ENCODE measurements at places on chromosomes 4 and X.

DNA sequence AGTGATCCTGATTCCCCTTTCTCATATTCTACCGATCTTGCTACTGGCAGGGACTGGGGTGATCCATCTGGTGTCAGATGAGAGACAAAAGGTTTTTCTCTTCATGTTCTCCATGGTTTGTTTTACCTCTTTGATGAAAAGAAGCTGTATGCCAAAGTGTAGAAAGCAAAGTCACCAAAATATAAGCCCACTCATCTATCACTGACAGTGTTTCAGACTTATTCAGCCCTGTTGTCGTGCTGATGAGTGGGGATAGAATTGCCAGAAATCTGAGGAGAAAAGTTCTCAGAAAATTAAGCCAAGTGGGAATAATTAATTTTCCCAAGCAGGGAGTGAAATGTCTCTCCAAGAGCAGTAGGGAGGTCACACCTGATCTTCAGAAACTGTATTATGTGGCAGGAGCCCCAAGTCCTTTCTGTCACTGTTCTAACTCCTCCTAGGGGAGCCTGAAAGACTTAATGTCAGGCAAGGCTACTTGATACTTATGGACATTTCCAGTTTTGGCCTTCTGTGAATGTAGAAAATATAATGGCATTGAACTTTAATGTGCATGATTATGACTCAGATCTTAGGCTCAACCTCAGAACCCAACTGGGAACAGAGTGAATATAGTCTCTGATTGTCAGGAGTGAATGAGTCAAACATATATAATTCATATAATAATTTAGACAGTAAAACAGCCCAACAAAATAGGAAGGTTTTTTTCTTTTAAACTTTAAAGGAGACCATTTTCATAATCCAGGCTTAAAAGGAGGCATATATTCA lies 298.1 kb downstream of the ANKRD50 start:
- DNase-seq: peak; percentile 50

DNA sequence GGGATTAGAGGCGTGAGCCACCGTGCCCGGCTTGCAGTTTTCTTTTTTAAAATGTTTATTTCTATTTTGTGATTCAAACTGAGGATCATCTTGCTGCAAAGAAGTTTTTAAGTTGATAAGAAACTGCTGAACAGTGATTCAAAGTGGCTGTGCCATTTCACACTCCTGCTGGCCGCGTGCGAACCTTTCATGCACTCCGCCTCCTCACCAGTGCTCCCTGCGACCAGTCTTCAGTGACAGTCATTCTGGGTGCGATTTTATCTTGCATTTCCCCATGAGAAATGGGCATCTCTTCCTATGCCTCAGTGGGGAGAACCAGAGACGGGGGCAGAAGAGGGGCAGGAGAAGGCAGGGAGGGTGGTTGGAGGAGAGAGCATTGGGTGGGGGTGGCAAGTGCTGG lies 21.4 kb downstream of the TMEM187 start:
- no peak for DNase-seq

GRCh38 chr4:64130907-64131306 lies 278.3 kb downstream of the TECRL start:
- no peak for DNase-seq

DNA sequence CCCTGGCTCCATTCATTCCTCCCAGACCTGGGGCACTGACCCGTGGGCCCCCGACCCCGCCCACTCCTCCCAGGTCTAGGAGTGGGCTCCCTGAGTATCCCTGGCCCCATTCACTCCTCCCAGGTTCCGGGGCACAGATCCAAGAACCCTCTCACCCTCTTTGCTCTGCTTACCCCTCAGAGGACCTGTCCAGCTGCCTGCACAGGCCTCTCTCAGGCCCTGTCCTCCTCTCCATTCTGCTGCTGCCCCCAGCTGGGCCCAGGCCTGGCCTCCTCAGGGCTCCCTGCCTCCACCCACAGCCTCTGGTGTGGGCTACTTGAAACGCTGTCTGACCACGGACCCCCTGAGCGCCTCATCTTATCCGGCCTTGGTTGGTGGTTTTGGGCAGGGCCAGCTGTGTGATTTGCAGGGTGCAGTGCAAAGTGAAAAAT lies 217.7 kb upstream of the PSAPL1 start:
- no peak for DNase-seq

DNA sequence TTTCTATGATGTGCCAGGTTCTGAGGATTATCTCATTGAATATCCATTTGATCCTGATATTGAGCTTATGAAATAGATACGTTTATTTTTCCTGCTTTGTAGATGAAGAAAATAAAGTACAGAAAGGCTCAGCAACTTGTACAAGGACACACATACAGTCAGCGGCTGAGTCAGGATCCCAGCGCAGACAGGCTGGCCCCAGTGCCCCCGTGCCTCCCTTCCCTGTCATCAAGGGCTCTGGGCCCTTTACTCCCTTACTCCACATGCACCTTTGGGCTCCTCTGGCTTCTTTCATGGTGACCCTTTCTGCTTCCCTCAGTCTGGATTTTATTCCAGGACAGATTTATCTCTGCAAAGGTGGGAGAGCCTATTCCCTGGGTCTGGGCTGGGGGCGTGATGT lies 12.8 kb downstream of the RASL11B start:
- no peak for DNase-seq

GRCh38 chr4:85979276-85979675 lies 380.6 kb downstream of the MAPK10 start:
- no peak for DNase-seq

DNA sequence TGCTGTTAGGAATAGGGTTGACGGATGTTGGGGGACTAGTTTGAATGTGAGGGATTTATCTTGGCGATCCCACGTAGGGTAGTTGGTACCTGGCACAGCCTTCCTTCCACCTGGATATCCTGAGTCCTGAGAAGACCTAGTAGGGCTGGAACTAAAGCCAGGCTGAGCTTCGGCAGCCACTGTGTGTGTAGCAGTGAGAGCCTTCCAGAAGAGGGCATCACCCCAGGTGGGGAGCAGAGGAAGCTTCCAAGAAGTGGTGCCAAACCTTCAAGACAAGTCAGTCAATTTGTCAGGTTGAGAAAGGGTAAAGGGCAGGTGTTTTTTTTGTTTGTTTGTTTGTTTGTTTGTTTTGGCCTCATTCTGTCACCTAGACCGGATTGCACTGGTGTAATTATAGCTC lies 1.2 kb upstream of the FGFBP2 start:
- DNase-seq: no peak

DNA sequence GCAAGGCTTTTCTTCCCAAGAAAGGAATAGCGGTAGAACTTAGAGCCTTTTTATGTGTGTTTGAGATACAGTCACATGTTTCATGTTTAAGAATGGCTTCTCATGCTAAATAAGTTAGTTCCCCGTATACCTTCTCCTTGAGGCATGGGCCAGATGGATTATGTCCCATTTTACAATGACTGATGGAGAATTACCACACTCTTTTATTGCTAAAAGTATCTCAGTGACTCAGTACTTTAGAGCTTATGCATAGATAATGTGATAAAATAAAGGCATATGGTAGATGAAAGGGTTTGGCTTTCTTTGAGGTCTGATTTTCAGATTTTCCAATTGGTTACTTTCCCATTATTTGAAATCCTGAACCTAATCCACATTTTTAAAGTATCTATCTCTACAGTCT lies 121.8 kb upstream of the BMPR1B start:
- DNase-seq: no peak

DNA sequence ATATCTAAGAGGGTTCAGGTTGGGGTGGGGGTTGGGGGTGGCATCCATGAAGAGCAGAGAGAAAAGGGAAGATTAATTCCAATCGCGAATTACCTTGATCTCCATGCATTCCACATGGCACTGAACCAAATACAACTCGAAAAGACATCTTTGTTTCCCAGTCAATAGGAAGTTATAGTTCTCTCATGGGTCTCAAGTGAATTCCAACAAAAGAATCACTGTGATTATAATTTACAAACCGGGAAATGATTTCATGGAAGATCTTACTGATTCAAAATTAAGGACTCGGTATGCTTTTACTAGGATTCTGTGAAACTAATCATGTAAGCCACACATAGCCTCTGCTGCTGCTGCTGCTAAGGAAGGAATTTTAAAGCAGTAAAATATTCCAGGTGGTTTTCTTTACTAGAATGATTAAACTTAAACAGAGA lies 26.6 kb upstream of the AMELX start:
- no peak for DNase-seq

GRCh38 chr4:90099812-90100211 lies 27.4 kb upstream of the CCSER1 start:
- peak; percentile 81 for DNase-seq

- DNase-seq: peak; percentile 89
Observed at GRCh38 chrX:1462596-1463251, 10.0 kb upstream of the ASMTL start.

GRCh38 chr4:2163311-2163821 lies 78.6 kb downstream of the HAUS3 start:
- no peak for DNase-seq

DNA sequence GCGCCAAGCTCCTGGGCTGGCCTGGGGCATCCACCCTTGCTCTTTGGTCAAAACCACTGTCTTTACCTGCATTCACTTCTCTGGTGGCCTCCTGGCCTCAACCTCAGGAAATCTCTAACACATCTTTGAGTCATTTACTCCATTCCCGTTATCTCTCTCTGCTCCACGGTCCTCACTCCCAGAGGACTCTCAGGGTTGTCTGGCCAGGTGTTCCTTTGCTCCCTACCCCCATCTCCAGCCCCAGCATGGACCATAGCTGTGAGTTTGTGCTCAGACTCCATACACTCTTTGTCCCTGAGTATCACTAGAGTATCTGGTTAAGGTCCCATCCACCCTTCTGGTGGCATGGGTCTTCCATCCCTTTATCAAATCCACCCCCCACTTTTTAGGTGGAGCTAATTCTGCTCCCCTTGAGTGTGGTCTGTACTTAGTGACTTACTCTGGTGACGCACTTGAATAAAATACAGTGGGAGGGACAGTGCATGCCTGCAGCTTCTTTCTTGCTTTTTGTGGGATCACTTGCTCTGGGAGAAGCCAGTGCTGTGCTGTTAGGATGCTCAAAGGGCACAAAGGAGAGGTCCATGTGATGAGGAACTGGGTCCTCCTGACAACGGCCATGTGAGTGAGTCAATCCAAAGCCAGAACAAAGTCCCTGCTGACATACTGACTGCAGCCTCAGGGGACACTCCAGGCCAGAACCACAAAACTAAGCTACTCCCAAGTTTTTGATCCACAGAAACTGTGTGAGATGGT lies 44.3 kb downstream of the IGFBP7 start:
- DNase-seq: peak; percentile 37

- no peak for DNase-seq
Observed at GRCh38 chr4:112563431-112564200, 47.6 kb upstream of the NEUROG2 start.

DNA sequence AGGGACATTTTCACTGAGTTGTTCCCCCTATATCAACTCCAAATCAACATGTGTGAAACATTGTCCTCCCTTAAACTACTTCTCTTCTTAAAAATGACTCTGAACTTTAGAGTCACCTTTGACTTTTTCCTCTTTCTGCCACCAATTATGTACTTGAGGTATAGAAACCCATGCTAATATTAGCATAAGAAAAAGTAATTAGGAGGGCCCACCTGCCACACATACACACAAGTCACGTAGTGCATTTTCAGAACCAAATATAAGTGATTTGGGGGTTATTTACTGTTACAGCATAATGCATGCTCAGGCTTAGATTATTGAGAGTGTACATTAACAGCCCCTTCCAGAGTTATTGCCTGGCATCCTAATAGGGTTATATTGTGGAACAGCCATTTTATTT lies 432.7 kb downstream of the ZIC3 start:
- no peak for DNase-seq

DNA sequence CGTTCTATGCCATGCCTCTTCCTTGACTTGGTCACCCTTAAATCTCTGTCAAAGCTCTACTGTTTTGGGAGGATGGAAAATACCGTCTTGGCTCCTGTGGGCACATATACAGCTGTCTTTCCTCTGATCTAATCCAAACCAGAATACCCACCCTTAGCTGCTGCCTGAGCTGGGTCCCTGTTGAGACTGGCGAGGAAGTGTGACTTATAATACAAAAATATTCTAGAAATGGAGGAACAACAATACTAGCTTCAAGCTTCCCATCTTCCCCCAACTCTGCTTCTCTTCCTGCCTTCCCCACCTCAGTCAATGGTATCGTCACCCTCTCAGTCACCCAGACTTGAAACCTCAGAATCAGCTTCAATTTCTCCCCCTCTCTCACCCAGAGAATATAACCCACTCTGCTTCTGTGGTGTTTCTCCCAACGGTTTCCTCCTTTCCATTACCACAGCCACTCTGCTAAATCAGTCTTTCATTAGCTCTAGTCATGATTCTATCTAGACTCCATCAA lies 599 bp upstream of the IL2RG start:
- DNase-seq: no peak

DNA sequence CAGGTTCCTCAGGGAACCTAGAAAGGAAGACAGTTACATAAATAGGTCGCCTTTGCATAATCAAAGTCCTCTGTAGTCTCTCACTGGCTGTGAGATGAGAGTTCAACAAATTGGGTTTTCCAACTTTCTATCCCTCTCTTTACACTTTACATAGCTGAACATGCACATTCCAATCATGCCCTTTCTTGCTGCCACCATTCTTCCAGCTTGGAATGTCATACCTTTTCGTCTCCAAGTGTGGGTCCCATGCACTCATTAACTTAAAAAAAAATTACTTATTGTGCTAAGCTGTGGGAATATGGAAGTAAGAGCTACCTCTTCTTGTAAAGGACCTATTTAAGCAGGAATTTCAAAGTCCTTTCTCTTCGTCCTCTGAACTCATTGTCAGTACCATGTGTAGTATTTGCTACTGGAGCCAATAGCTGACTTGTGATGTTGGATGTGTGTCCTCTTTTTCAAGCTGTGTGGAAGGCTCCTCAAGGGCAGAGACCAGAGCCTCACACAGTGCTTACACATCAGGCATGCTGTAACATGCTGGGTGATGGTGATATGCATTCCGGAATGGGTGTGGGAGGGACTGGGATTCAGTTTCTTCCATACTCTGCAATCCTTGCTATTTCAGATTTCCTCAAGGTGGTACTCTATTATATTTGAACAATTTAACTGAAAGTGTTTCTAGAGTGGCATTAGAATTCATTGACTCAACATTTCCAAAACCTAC lies 7.1 kb downstream of the ENOPH1 start:
- no peak for DNase-seq

DNA sequence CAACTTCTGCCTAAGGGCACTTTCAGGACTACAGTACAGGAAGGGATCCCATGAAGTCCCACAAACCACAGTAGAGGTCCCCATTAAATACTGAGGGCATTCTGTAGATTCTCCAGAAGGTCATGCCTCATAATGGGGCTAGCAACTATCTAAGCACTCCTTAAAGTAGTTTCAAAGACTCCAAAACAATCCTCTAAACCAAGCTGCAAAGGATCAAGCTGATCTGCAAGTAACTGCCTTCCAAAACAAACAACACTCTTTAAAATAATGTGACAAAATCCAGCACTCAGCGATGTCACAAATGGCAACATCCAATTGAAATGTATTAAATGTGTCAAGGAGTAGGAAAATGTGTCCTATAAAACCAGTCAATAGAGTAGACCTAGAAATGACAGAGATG lies 118.7 kb downstream of the FRYL start:
- no peak for DNase-seq

- DNase-seq: no peak
Observed at GRCh38 chr4:23504083-23504482, 385.8 kb downstream of the PPARGC1A start.

DNA sequence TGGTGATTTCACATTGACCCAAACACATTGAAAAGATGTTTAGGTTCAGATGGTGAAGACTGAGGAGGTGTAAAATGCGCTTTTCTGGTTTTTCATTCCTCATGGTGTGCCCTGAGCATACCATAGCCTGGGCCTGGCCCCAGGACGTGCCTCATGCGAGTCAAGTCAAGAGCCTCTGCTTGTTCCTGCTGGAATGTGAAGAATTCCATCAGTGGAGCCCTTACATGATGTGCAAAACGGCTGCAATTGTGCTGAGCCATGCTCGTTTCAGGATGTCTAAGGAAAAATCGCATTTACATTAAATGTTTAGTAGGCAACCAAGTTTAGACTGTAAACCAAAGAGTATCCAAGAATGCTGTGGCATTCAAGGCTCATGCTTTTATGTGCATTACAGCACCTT lies 34.9 kb downstream of the GYG2 start:
- no peak for DNase-seq
